Right hindlimb (tissue), 1 donor: ENCODE measurements at places on chromosomes 7 and 10.

GRCh38 chr7:29332042-29332811 lies 137.7 kb downstream of the CHN2 start:
- DNase-seq, result peak; percentile 39

GRCh38 chr10:5404208-5405041 lies at the start of gene TUBAL3:
Gene TUBAL3 (minus strand): TSS chr10:5404828. CDS start chr10:5404792, 36 bp downstream.
- DNase-seq, result no peak

- no peak for DNase-seq
These were observed 22.4 kb upstream of the PRSS58 start for GRCh38 chr7:142280263-142280662.

GRCh38 chr10:119521443-119522204 lies 20.9 kb downstream of the RGS10 start:
- no peak for DNase-seq

DNA sequence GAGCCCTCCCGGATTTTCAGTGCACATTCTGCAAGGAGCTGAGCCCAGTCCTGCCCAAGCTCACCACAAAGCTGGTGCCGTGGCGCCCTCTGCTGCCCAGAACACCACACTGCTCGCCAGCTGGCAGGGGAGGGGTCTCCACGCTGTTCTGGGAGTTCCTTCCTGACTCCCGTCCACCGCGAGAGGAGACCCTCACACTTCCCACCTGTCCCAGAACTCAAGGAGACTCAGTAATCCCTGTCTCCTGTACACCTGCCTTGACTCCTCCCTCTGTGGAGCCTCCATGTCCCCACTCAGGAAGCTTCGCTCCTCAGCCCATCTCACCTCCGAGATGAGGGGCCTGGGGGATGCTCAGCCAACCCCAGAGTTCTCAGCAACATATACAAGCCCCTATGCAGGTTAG lies 11.3 kb downstream of the C10orf105 start:
- DNase-seq, result peak; percentile 71

- no peak for DNase-seq
These were observed 177.1 kb downstream of the CDK14 start for GRCh38 chr7:90773269-90773668.

- no peak for DNase-seq
These were observed 331.3 kb upstream of the COBL start for GRCh38 chr7:51647931-51648351.

DNA sequence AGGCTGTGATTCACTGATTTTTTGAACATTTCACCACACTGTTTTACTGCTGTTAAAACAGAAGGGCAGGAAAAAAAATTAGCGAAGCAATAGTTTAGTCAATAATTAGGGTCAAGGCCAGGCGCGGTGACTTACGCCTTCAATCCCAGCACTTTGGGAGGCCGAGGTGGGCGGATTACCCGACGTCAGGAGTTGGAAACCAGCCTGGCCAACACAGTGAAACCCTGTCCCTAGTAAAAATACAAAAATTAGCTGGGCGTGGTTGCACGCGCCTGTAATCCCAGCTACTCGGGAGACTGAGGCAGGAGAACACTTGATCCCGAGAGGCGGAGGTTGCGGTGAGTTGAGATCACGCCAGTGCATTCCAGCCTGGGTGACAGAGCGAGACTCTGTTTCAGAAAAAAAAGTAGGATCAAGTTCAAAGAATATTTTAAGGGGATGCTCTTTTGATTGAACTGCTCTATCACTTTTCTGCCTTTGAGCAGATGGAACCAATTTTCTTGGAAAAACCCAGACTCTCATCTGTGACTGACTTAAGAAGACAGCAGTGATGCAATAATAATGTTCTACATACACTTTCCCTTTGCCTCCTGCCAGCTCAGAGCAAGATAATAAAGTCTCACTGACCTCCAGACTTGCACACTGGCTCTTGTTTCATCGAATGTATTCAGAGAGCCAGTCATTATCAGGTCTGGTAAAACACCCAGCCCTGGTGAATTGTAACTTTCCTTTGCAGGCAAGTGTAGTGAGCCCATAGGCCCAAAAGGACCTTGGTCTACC lies 1.6 kb upstream of the PPA1 start:
- no peak for DNase-seq

DNA sequence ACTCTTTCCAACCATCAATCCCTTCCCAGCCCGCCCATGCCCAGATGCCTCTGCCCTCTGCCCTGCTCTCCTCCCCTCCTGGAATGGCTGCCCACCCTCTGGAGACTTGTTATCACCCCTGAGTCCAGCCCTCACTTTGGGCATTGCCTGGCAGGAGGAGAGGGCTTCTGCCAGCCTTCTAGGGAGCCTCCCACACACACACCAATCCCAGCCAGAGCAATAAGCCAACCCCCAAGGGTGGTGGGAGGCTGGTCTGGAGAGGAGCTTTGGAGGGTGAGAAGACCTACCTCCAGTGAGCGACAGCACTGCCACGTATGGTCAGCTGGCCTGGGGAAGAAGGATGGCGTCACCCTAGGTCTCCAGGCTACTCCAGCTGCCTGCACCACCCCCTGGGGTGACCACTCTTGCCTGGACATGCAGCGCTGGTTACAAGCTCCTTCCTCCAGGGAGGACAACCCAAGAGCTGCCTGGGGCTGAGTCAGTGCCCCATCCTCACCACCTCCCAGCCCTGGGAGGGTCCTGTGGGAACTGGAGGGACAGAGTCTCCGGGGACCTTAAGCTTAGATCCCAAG lies 8.4 kb downstream of the C10orf105 start:
- DNase-seq, result no peak

DNA sequence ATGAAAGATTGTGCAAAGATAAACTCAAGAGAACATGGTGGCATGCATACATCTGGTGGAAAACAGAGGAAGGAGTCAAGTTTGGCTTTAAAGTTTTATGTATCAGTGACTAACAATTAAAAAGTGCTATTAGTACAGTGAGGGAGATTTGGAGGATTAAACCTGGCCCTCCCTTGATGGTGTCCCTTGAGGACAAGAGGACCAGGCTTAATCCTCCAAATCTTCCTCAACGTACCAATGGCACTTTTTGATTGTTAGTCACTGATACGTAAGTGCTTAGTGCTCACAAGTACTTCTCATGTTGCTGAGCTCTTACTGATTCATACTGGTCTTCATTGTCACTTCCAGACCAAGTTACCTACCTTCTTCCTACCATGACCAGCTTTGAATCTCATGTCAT lies 47.2 kb upstream of the SEMA3E start:
- no peak for DNase-seq

- DNase-seq, result no peak
These were observed 628 bp downstream of the TAF6 start for GRCh38 chr7:100118388-100119071.

- DNase-seq, result no peak
These were observed 125.1 kb downstream of the TPK1 start for GRCh38 chr7:144710791-144711190.

GRCh38 chr7:146401939-146402338 lies 285.3 kb downstream of the CNTNAP2 start:
- DNase-seq, result no peak

GRCh38 chr10:124346831-124347230 lies 71.9 kb downstream of the OAT start:
- DNase-seq, result no peak

GRCh38 chr7:129688503-129689222 lies 77.1 kb downstream of the NRF1 start:
- no peak for DNase-seq

DNA sequence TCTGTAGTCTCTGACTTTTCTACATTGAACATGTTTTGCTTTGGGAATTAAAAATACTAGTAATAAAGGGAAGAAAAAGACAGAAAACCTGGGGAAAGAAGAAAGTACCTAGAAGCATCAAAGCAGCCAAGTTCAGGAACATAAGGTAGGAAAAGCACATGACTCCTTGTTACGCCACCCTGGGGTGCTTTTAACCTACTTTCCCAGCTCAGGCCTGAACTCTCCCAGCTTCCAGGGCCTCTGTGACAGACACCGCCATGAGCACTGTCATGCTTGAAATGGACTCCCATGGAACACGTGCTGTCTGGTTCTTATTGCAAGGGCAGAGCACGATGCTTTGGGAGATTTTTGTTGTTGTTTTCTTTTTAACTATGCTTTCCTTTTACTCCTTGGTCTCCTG lies 11.4 kb downstream of the ACTR1A start:
- no peak for DNase-seq

GRCh38 chr10:111079241-111079760 lies 2.5 kb downstream of the ADRA2A start:
- no peak for DNase-seq

DNA sequence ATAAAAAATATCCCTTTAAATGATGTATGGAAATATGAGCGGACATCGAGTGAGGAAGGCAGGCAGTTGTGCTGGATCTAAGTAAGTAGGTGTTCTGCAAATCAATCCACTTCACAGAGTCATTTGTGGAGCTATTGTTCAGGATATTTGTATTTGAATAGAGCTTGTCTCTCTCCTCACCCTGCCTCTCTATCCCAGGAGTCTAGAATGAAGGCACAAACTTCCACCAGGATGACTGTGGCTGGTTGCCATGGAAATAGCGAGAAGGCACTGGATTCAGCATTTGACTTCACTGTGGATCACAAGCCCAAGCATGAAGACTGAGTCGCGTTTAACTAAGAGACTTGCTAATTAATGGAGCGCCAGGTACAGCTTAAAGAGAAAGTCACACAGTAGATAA lies 53.2 kb downstream of the NPY start:
- no peak for DNase-seq

DNA sequence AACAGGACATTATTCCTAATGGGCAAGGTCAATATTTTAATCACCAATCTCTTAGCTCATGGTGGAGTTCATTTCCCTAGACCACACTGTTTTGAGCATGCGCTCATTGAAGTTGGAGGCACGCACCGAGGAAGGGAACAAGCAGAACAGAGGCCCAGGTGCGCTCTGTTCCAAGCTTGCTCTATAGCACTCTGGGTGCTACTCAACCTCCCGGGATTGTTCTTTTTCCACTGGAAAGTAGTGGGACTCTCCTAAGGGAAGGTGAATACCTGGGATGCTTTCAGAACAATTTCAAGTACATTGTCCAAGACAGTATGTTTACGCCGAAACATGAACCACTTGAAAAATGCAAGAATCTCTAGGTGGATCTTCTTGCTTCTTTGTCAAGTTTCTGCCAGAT lies 16.2 kb downstream of the PLXNA4 start:
- no peak for DNase-seq

DNA sequence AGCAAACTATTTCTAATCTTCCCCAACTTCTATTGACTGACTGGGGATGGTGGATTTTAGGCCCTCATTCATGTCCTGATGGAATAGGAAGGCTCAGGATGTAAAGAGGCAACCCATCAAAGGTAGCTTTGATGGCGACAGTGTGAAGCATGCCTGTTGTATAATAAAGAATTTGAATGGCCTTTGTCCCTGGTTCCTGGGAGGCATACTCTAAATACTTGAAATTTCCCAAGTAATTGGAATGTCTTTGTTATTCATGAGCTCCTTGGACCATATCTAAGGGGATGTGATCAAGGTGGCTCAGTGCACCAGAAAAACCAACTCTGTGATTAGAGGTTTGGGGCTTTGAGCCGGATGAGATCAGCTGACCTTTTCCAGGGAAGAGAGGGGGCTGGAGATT lies 264.5 kb upstream of the NEBL start:
- DNase-seq, result no peak

GRCh38 chr7:151119902-151120301 lies 33.6 kb downstream of the AGAP3 start:
- no peak for DNase-seq

- DNase-seq, result no peak
These were observed 569.7 kb downstream of the REEP3 start for GRCh38 chr10:64090865-64091264.

DNA sequence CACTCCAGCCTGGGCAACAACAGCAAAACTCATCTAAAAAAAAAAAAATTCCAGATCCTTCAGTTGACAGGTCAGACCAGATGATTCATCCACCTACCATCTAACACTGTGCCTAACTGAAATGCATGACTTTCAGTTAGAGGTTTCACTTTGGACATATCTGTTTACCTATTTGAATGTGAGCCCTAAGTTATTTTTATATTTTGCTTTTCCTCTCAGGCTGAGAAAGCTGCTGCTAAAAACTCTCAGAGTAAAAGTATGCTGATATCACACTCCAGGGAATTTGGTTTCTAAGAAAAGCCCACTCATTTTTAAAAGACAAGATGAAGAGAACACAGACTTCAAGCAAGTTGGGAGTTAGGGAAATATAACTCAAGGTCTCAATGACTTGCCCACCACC lies 126.0 kb downstream of the SGMS1 start:
- DNase-seq, result no peak

GRCh38 chr7:28112012-28112411 lies 68.6 kb downstream of the JAZF1 start:
- DNase-seq, result peak; percentile 62

DNA sequence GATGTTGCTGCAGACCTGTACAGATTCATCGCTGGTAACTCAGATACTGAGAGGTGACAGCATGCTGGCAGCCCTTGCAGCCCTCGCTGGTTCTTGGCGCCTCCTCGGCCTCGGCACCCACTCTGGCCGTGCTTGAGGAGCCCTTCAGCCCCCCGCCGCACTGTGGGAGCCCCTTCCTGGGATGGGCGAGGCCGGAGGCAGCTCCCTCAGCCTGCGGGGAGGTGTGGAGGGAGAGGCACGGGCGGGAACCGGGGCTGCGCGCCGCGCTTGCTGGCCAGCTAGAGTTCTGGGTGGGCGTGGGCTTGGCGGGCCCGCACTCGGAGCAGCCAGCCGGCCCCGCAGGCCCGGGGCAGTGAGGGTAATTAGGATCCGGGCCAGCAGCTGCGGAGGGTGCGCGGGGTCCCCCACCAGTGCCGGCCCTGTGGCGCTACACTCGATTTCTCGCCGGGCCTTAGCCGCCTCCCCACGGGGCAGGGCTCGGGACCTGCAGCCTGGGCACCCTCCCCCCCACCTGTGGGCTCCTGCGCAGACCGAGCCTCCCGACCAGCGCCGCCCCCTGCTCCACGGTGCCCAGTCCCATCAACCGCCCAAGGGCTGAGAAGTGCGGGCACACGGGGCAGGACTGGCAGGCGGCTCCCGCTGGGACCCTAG lies 12.2 kb upstream of the GTPBP10 start:
- no peak for DNase-seq

DNA sequence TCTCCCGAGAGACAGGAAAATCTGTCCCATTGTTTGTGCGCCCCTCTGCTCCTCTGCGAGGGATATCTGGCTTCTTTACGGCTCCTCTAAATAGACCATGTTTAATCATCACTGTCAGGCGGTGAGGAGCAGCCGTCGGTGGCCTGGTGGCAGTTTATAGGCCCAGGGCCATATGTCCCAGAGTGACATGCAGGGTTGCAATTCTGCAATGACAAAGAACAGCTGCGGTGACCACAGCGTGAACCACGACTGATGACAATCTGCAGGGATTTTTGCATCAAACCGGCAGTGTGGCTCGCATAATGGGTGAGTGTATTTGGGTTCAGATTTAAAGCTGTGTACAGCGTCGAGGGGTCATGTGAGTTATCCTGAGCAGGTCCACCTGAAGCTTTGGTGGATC lies 41.5 kb downstream of the GATA3 start:
- no peak for DNase-seq

- DNase-seq, result no peak
These were observed 3.1 kb downstream of the CCDC126 start for GRCh38 chr7:23600236-23600635.

DNA sequence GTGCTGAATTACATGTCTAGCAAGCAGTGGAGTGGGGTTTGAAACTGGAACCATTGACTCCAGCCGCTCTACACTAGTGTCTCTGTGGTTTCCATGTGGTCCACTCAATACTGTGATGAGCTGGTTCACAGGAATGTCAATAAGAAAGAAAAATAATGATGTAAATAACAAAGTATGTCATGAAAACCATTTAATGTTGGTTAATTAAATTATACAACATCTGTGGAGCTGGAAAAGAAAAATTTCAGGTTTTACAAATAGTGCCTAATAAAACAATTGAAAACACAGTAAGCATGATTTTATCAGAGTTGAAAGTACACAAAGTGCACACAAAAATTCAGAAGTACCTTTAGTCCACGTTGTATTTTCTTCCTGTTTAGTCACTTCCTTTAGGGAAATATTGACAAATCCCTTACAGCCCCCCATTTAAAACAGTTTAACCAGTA lies 28.7 kb upstream of the NAMPT start:
- no peak for DNase-seq
